Mesangial cell (primary cell): ENCODE measurements at places on chromosomes 1 and 21. TPM values are rescaled to one million over a fixed set of nuclear protein-coding genes. Genes with fewer than 3 reads are reported as not detected.

The PGLYRP4 gene
- total RNA-seq = not detected in 2 replicates

The HES2 gene
- total RNA-seq = 0.25 and 0.65 TPM in 2 replicates

The TMEM61 gene
- 0.89 TPM in 1 of 2 replicates, not detected in the other for total RNA-seq

The SELL gene
- total RNA-seq = 0.16 TPM in 1 of 2 replicates, not detected in the other

The TUFT1 gene
- total RNA-seq = 35.0 and 40.1 TPM in 2 replicates

The LHX8 gene
- not detected in 2 replicates for total RNA-seq

The COL9A2 gene
- total RNA-seq = 5.1 and 10.6 TPM in 2 replicates

The MTARC1 gene
- 4.2 and 5.2 TPM in 2 replicates for total RNA-seq

The HMGN2 gene
- 149 and 379 TPM in 2 replicates for total RNA-seq

The CFAP74 gene
- under 0.01 TPM in 1 of 2 replicates, not detected in the other for total RNA-seq

The SLC22A15 gene
- total RNA-seq = 0.81 and 3.0 TPM in 2 replicates

The NOTCH2 gene
- total RNA-seq = 136 and 261 TPM in 2 replicates

The SYPL2 gene
- 0.13 TPM in 1 of 2 replicates, not detected in the other for total RNA-seq

The TRNAU1AP gene
- 17.3 and 19.4 TPM in 2 replicates for total RNA-seq

The RABIF gene
- total RNA-seq = 6.7 and 8.1 TPM in 2 replicates

The BTBD8 gene
- 0.65 and 3.0 TPM in 2 replicates for total RNA-seq

The HENMT1 gene
- 4.2 TPM in 2 replicates for total RNA-seq

The TSSK3 gene
- 0.16 and 1.3 TPM in 2 replicates for total RNA-seq

The TRMT1L gene
- total RNA-seq = 6.6 and 12.4 TPM in 2 replicates

The ELF3 gene
- 19.7 and 79.7 TPM in 2 replicates for total RNA-seq

The HFM1 gene
- 0.13 and 0.33 TPM in 2 replicates for total RNA-seq

The DMBX1 gene
- total RNA-seq = not detected in 2 replicates

The SLC16A4 gene
- 5.2 and 29.3 TPM in 2 replicates for total RNA-seq

The AMPD1 gene
- total RNA-seq = not detected in 2 replicates

The UBXN10 gene
- total RNA-seq = under 0.01 and 0.13 TPM in 2 replicates

The CLDN14 gene
- 0.49 TPM in 1 of 2 replicates, not detected in the other for total RNA-seq

The INSRR gene
- total RNA-seq = under 0.01 TPM in 1 of 2 replicates, not detected in the other

The OR2L5 gene
- total RNA-seq = not detected in 2 replicates

The VANGL2 gene
- 7.3 and 13.2 TPM in 2 replicates for total RNA-seq

The MMEL1 gene
- total RNA-seq = 0.38 TPM in 1 of 2 replicates, not detected in the other
